ENCODE measurements at places on chromosomes 16 and 17.

- DNase-seq, result peak; percentile 64
These were observed 228.5 kb upstream of the PMFBP1 start for GRCh38 chr16:72400257-72401083.

- no peak for DNase-seq
These were observed 30.7 kb downstream of the CEP95 start for GRCh38 chr17:64537488-64537887.

DNA sequence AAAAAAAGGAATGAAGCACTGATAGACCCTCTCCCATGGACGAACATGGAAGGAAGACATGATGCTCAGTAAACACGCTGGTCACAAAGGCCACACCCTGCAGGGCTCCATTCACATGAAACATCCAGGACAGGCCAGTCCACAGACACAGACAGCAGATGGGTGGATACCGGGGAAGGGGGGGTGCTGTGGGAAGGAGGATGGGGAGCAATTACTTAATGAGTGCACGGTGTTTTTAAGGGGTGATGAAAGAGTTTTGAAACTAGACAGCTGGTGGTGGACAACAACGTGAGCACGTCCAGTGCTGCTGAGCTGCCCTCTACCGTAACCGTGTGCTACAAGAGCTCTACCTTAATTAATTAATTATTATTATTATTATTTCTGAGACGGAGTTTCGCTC, 6.0 kb upstream of the SLC16A3 start:
- no peak for DNase-seq

DNA sequence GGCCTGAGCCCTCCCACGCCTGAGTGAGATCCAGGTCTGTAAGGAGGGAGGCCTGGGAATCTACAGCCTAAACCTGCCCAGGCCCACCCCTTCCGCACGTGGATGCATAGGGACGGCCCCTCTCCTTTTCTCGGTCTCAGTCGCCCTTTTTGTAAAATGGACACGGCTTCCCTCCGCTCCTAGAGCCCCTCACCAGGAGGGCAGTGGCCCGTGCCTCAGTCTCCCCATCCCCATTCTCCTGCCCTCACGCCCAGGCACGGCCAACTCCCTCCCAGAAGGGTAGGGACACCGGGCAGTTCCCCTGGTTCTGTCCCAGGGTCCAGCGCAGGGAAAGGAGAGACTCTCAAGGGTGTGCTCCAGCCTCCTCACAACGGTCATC, 48.1 kb downstream of the WNT3 start:
- DNase-seq, result no peak

DNA sequence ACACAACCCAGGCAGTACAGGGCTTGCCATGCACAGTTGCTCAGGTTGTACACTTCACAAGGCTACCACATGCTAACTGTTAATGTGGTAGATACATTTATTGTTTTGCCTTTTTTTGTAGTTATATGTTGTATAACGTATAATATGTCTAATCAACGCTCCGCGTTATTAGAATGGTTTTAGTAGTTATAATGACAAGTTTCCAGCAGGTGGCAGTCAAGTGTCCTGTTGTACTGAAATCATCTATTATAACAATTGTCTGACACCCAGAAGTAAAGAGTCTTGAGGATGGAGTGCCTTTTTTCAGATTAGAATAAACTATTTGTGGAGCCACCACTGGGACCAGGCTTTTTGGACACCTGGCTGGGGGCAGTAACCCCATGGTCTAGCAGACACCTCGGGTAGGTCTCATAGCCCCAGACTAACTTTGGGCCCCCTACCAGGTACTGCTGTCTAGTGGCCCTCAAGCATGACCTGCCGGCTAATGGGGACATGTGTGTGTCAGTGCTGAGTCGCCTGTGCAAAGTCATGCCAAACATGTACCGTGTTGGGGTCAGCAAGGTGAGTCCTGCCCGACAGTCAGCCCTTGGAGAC, 32.8 kb downstream of the MYO15A start:
- peak; percentile 68 for DNase-seq

DNA sequence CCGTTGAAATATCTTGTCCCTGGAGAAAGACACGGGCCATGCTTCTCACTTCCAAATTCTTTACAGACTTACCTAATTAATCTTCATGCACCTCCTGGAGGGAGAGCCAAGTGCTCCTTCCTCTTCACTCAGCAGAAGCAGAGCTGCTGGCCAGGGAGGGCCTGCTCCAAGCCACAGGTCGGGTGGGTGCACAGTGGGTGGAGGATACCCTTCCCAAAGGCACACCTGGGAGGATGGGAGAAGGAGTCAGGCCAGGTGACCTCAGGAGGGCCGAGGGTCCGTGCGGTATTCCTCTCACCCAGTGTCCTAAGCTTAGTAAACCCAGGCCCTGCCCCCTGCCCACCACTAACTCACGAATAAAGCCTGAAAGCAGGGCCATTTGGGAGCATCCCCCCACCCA, 171.3 kb upstream of the RPL38 start:
- DNase-seq, result no peak

- DNase-seq, result no peak
These were observed 5.2 kb upstream of the CCL13 start for GRCh38 chr17:34351096-34351495.

- peak; percentile 26 for DNase-seq
These were observed 5.2 kb upstream of the CDH8 start for GRCh38 chr16:62041401-62041800.

- DNase-seq, result no peak
These were observed 18.0 kb downstream of the KLHDC4 start for GRCh38 chr16:87747626-87748414.
